ENCODE measurements at places on chromosomes 7 and 10.

DNA sequence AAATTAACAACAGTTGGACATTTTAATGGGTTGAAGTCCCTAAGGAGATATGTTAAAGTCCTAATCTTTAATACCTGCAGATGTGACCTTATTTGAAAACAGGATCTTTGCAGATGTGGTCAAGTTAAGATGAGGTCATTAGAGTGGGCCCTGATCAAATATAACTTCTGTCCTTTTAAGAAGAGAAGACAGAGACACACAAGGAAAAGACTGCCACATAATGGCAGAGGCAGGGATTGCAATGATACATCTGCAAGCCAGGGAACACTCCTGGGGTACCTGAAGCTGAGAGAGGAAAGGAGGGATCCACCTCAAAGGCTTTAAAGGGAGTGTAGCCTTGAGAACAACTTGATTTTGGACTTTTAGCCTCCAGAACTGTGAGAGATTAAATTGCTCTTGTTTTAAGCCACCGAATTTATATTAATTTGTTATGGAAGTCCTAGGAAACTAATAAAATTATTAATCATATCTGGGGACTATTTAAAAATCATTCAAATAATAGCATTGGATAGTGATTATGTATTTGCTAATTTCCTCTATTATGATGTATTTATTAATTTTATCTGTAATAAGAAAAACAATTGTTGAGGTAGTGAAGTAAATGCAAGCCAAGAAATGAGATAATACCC is 700.0 kb upstream of the PCDH15 start:
- DNase-seq: no peak

DNA sequence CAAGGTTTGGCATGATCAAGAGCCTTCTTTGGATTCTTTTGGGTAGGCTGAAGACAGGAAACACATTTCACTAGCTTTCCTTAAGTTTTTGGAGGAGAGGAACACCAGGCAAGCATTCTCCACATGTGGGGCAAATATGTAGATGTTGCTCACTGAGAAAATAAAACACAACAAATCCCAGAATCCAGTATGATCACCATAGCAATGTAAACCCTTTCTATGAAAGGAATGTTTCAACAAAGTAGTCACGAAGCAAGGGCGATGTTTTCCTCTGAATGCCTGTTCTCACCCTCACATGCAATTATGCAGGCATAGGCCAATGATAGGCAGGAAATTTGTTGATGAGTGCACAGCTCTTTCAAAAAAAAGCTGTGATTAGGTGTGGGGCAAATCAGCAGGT is 20.5 kb upstream of the CEP41 start:
- no peak for DNase-seq

GRCh38 chr7:143375298-143376034 is 5.7 kb upstream of the ZYX start:
- DNase-seq: peak; percentile 29

DNA sequence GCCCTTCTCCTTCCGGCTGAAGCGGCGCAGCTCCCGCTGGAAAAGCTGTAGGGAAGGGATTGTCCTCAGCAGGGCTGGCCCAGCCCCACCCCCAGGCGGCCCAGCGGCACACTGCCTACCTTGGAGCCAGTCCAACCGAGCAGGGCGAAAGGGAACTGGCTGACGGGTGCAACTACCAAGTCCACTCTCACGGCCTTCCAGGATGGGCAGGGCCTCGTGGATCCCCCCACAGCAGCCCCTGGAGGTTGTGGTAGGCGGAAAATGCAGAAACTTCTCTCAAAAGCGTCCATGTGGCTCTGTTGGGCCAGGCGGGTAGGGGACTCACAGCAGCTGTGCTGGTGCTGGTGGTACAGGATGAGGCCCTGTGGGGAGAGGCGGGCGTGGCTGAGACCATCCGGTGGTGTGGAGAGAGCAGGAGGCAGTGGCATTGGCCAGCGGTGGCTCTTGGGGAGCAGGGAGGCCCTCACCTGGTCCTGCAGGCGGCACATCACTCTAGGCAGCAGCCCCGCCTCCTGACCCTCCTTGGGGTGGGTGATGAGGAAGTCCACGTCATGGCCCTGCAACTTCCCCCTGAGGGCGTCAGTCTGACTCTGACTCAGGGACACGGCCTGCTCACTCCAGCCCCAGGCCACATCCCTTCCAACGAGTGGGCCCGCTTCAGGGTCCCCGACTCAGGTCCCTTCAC is 8.4 kb upstream of the PGAM2 start:
- DNase-seq: no peak

GRCh38 chr10:101089520-101090299 is 27.9 kb downstream of the KAZALD1 start:
- DNase-seq: no peak

DNA sequence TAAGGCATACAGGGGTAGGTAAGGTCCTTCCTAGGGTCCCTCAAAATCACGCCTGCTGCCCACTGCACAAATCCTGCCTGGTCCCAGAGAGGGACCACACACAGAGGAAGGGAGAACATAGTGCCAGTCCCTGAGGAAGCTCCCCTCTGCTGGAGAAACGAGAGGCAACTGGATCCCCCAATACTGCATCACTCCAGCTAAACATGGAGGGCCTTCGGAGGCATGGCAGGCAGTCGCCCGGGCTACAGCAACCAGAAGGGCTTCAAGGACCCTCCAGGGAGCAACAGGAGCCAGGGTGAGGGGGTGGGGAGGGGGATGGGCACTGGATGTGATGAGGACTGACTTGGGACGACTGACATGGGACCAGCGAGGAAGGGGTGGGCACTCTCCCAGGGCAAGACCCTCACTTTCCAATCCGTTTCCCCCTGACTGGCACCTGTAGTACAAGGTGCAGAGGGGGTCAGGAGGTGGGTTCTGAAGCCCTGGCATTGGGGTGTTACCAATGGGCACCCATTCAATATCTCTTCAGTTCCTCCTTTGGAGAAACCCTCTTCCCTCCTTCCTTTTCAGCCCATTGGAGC is 21.7 kb downstream of the DDIT4 start:
- no peak for DNase-seq

DNA sequence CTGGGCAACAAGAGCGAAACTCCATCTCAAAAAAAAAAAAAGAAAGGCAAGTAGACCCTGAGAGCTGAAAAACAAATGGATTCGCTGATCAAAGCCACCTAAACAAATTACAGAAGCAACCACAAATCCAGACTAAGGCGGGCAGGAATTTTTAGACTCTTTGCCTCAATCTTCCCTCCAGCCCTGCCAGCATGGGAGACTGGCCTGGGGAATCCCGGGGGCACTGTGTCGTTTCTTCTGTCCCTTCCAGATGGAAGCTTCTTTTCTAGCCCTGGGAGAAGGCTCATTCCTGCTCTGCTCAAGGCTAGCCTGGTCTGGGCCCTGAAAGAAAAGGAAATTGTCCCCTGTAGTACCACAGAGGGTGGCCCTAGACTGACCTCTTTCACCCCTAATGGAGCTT is 15.6 kb upstream of the SERPINE1 start:
- no peak for DNase-seq

GRCh38 chr7:143243614-143244013 is 19.6 kb upstream of the GSTK1 start:
- DNase-seq: no peak

DNA sequence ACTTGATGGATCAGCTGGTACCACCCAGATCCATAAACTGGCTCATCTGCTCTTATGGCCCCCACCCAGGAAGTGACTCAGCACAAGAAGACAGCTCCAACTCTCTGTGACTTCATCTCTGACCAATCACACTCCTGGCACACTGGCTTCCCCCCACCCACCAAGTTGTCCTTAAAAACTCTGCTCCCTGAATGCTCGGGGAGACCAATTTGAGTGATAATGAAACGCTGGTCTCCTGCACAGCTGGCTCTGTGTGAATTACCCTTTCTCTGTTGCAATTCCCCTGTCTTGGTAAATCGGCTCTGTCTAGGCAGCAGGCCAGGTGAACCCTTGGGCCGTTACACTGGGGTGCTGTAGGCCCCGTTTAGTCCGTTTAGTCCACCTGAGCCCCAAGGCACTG is 23.4 kb upstream of the BNIP3 start:
- no peak for DNase-seq

DNA sequence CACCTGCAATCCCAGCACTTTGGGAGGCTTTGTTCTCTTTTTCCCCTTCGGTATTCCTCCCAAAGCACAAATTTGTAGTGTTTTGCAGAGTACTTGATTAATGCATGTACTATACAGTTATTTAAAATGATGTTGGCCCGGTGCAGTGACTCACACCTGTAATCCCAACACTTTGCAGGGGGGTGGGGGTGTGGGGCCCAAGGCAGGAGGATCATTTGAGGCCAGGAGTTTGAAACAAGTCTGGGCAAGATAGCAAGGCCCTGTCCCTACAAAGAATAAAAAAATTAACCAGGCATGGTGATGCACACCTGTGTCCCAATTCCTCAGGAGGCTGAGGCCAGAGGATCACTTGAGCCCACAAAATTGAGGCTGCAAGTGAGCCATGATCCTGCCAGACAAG is 26.8 kb upstream of the FOXK1 start:
- DNase-seq: no peak

DNA sequence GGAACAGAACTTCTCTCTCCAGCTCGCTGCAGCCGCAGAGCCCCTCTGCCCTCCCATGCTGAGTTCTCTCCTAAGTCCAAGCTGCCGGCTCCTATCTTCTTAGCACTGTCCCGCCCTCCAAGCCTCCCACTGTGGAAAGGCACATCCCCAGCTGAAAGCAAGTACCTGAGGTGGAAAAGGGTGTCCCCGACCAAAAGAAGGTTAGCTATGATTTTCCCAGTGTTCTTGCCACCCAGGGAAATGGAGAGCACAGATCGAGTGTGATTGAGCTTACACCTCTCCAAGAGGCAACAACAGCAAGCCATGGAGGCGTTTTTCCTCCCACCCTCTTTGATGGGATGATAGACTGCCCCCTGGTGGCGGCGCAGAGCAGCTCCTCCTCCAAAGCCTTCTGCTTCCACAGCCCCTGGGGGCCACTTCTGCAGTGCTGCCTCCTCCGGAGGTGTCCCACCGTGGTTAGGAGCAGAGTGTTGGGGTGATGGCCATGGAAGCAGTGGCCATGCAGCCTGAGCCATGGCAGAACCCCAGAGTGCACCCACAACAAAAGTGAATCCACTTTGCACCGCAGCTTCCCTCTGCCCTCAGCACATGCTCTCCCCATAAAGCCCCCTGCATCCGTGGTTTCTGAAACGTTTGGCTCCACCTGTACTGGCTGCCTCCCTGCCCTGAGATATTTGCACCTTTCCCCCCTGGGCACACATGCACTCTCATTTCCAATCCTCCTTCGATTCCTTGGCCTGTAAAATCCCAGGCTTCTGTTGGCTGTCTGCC is 143.1 kb upstream of the STK17A start:
- DNase-seq: peak; percentile 4

DNA sequence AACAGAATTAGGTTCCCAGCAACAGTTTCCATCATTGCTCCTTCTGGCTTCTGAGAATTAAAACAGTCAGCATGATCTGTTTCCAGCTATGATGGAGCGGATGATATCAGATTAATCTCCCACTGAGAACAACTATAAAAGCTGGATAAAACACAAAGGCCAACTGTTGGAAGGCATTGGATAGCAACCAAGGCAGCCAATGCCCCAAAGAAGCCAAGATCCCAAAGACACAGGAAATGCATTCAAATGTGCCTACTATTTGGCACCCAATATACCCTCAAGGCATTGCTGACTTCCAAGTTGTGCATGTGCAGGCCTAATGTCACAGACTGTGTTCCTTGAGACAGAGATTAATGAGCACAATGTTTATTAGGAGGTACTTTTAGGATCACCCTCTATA is 259.3 kb downstream of the ARHGAP12 start:
- no peak for DNase-seq

Data from effector memory CD4-positive, alpha-beta T cell (primary cell).